ENCODE measurements at places on chromosomes 6 and 20.

DNA sequence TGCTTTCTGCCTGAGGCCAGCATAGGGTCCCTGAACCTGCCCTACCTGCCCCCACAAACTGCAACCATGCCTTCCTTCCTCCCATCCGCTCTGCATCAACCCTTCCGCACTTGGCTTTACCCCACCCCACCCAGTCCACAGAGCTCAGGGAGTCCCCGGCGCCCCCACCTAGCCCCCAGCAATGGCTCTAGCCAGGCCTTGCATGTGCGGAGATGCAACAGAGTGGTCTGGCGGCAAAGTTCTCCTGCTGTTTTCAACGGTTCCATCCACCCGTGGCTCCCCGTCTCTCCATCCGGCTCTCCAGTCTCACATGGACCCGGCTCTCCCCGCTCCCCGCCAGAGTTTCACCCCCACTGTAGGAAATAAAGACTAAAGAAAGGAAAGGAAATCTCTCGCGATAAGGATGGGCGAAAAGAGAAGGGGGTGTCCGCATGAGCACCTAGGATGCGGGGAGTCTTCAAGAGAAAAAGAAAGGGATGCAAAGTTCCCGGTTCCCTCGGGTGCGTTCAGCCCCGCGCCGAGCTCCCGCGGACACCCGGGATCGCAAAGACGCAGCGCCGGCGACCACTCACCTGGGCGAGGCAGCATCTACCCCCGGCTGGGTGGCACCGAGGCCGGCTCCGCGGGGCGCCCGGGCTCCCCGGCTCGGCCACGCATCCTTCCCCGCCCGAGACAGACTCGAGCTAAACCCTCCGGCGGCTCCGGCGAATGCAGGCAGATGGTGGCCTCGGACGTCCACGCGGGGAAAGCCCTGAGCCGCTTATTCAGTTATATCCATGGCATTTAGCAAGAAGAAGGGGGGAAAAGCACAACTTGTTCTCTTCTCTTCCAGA is 579 bp downstream of the LRFN2 start:
- peak; percentile 77 for DNase-seq

GRCh38 chr6:2615251-2615650 is 135.5 kb downstream of the MYLK4 start:
- no peak for DNase-seq

DNA sequence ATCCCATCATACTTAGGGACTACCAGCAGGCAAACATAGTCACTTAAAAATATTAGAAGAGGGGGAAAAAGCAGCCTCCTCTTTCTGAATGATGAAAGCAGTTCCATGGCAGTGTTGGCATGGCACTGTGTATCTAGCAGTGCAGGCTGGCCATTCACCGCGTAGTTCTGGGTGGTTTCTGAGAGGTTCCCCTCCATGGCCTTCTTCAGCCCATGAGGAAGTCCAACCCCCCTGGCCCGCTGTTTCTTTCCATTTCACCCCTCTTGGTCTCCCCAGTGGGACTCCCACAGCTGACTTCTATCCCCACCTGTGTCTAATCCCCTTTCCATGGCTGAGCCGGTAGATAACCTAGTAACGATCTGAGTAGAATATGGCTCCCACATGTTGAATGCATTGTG is 17.0 kb downstream of the PPARD start:
- DNase-seq: no peak

DNA sequence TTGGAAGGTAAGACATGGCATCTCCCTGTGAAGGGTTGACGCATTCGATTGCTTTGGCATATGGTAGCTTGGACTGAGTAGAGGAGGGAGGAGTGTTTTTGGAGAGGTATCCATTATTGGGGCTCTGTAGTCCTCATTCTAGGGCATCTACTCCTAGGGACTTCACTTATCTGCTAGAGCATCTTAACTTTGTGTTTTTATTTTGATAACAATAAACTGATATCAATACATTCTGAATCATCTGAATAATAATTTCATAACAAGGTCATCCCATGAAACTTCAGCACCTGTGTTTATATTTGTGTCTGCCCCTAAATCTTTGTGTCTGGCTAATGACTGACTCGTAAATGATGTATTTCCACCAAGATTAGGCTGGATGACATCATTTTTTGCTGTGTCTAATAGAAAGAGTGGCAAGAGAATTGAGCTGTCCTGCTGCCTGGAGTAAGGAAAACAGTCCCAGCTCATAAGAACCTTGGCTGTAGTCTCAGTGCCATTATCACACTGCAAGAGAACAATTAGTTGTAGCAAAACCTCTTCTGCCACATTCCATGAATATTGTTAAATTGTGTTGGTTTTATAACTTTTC is 288.5 kb downstream of the PRL start:
- DNase-seq: no peak

- DNase-seq: no peak
Measured at GRCh38 chr6:53239526-53239925, 90.9 kb upstream of the GCM1 start.

DNA sequence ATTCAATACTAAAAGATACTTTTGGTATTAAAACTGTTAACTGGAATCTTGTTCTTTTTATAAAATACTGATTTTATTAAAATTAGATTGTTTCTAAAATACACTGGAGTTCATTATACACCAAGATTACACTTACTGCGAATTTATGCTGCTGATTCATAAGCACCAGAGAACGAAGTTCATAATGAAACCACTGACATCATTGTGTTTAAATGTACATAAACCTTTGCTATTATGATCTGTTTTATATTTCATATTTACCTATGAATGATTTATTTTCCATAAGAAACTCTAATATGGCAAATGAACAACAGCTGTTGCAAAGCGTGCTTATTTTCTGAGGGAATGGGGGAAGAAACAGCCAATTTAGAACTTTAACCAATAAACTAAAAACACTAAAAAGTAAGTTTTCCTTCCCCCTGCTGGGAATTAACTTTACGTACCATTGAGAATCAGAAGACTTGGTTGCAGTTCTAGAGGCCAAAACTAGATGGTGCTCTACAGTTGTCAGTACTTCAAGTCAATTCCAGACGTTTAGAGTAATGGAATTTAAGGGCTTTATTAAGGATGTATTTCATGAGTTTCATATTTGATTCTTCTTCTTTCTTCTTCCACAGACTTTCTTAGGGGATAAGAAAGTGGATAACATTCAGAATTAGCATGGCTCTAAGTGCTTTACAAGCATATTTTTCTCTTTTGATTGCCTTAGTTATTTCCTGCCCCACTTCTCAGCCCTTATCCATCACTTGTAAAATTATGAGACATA is 30.8 kb upstream of the COL19A1 start:
- peak; percentile 23 for DNase-seq

- no peak for DNase-seq
Measured at GRCh38 chr6:16965689-16966088, 136.2 kb upstream of the STMND1 start.

- DNase-seq: no peak
Measured at GRCh38 chr6:127877231-127877630, 23.6 kb downstream of the THEMIS start.

DNA sequence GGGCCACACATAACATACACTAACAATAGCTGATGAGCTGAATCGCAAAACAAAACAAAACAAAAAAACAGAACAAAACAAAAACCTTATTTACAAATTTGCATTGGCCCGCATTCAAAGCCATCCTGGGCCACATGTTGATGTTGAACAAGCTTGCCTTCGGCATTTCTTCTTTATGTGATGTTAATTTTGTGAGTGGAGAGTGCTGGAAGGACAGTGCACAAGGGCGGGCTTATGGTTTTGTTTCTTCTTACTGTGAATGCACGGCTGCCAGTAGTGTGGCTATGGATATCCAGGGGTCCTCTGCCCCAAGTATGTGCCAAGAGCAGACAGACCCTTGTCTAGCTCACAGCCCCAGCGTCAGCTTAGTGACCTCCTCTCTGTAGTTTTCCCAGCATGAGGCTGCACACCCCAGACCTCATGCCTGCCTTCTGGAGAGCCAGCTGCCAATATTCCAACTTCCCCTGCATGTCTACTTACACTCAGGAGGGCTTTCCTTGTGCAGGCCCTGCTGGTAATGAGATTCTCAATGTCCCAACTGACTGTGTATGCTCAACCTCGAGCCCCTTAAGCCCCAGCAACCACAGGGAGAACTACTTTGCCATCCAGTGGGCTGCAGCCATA is 24.9 kb downstream of the ZNF292 start:
- DNase-seq: no peak

DNA sequence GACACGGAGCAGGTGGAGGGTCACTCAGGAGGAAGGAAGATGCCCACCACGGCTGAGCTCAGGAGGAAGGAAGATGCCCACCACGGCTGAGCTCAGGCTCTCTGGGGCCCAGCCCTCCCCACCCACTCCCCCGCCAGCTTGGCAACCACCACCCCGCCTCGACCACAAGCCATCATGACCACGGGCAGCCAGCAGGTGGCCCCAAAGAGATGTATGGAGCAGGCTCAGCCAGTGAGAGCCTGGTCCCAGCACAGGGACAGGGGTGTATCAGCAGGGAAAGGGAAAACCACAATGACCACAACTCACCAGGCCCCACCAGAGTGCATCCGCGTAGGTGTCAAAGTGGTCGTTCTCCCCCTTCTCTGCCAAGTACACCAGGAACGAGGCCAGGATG is 30.4 kb downstream of the KCNQ2 start:
- no peak for DNase-seq

DNA sequence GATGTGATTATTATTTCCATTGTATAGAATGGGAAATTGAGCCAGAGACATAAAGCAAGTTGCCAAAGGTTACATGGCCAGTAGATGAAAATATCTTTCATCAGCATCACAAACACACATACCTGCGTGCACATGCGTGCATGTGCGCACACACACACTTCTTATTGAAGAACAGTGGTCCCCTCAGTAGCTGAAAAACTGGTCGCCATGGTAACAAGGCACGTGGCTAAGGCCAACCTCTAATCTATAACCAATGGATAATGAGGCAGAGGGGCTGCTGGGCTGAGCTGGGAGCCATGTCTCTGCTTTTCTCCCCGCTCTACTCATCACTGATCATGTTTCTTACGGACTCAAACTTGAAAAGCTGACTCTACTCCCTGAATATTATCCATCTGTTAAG is 60.3 kb downstream of the NRSN1 start:
- DNase-seq: no peak

GRCh38 chr6:127200114-127200513 is 66.5 kb upstream of the RNF146 start:
- no peak for DNase-seq

DNA sequence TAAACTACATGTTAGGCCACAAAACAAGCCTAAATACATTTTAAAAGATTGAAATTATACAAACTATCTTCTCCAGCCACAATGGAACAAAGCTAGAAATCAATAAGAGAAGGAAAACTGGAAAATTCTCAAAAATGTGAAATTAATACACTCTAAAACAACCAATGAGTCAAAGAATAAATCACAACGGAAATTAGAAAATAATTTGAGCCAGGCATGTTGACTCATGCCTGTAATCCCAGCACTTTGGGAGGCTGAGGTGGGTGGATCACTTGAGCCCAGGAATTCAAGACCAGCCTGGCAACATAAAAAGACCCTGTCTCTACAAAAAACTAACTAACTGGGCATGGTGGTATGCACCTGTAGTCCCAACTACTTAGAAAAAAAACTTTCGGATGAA is 6.3 kb upstream of the WFDC13 start:
- DNase-seq: no peak

- DNase-seq: peak; percentile 10
Measured at GRCh38 chr6:131381709-131382093, 191.3 kb upstream of the ARG1 start.

- no peak for DNase-seq
Measured at GRCh38 chr6:8803181-8803760, 367.9 kb upstream of the SLC35B3 start.

DNA sequence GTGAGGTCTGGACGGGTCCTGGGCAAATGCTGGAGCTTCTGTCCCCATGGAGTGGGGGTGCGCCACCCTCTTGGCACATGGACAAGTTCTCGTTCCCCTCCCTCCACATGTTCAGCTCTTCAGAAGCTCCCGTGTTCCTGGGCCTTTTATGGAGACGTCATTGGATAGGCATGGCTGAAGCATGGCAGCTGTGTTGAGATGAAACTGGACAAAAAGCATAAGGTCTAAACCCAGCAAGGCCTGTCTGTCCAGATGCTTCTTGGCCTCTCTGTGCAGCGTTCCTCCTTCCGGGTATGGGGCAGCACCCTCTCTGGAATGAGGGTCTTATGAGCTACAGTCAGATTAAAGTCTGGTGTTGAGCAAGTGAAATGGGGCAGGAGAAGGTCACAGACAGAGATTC is 26.8 kb downstream of the TBC1D20 start:
- no peak for DNase-seq

DNA sequence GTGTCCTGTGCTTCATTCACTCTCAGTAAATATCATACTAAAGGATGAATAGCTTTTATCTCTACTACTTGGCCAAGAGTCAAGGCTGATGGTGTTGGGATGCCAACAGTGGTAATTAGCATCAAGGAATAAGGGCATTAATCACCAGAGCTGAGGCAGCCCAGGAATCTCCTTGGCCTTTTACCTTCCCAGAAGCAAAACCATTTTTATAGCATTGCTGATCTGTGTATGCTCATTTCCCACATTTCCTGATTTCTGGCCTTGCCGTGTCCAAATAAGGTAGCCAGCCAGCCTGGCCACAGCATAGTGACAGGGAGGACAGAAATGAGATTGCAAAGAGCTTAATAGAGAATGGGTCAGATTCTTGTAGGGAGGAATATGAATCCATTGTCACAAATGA is 76.7 kb upstream of the FOXO3 start:
- DNase-seq: no peak

DNA sequence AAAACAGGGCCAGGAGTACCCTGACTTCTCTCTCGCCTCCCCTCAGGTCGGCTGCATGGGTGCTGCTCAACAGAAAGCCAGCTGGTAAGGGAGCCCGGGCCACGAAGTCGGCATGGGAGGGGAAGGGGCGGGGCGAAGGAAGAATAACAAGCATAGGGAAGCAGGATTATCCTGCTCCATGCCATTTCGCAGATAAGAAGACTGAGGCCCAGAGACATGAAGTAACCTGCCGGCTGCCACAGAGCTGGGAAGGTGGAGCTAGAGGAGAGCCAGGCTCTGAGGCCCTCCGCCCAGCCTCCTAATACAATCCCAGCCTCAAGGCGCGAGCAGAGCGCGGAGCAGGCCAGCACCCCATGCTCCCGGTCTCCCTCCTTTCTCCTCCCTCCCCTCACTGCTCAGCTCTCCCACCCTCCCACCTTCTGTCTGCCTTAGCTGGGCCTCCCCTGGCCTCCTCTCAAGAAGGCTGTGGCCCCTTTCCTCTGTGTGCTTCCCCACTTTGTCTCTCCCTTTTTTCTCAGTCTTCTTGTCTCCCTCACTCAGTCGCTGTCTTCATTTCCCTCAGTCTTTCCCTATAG is 13.2 kb upstream of the HMGA1 start:
- peak; percentile 87 for DNase-seq

GRCh38 chr20:54139188-54139587 is 34.6 kb downstream of the CYP24A1 start:
- no peak for DNase-seq

All from retina (tissue), 1 donor.